ENCODE measurements at places on chromosomes 7 and 10.

GRCh38 chr10:101941871-101942270 is 98.3 kb upstream of the KCNIP2 start:
- DNase-seq = no peak

DNA sequence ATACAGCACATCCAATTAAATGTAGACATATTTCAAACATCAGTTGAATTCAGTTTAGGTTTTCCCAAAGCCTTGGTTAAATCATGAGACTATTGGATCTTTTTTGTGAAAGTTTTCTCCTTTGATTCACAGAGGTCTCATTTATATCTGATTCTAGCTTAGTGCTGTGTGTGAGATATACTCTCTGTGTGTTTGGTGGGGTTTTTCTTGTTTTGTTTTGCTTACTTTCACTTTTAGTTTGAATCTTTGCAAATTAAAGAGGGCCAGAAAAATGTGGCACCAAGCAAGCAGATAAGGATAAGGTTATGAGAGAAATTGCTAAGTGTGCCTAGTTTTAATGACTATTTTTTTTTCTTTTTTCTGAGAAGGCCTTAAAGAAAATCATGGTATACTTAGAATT is 12.6 kb upstream of the OR6B1 start:
- no peak for DNase-seq

- no peak for DNase-seq
Observed at GRCh38 chr7:137325927-137326326, 17.6 kb downstream of the PTN start.

GRCh38 chr7:20299145-20299544 is 31.6 kb upstream of the ITGB8 start:
- no peak for DNase-seq

GRCh38 chr10:11719496-11720259 is 22.5 kb upstream of the ECHDC3 start:
- no peak for DNase-seq

DNA sequence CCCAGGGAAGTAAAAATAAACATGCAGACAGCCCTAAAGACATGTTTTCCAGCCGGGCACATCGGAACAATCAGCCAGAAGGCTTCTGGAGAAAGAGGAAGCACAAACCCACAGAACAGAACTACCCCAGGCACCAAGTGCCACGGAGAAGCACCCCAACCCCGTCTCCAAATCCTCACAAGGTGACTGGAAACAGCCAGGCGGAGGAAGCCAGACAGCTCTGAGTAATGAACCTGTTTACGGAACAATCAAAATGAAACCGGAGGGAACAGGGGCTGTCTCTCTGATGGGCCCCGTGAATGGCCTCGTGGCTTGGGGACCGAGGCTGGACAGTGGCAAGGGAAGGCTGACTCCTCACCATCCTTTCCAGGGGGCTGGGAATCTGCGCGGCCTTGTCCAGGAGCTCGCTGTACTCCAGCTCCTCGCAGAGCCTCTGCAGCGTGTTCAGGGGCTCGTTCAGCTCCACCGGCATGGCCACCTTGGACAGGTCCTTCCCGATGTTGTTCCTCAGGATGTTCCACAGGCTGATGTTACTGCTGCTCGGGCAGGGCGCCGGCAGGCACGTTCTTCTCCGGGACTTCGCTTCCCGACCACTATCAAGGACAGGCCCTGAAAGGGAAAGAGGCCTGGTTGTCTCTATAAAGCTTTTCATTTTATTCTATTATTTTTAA is 77.0 kb upstream of the GSDME start:
- no peak for DNase-seq

- DNase-seq = no peak
Observed at GRCh38 chr7:129187681-129188371, 607 bp upstream of the SMO start.

DNA sequence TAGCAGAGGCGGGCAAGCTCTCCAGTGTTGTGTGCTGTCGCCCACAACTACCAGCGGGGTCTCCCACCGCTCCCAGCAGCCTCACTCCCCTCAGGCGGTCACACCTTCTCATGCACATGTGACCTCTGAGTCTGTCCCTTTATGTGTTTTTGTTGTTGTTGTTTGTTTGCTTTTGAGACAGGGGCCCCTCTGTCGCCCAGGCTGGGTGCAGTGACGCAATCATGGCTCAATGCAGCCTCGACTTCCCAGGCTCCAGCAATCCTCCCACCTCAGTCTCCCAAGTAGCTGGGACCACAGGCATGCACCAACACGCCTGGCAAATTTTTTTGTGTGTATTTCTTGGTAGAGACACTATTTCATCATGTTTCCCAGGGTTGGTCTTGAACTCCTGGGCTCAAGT is 1.5 kb downstream of the CPSF4 start:
- no peak for DNase-seq

DNA sequence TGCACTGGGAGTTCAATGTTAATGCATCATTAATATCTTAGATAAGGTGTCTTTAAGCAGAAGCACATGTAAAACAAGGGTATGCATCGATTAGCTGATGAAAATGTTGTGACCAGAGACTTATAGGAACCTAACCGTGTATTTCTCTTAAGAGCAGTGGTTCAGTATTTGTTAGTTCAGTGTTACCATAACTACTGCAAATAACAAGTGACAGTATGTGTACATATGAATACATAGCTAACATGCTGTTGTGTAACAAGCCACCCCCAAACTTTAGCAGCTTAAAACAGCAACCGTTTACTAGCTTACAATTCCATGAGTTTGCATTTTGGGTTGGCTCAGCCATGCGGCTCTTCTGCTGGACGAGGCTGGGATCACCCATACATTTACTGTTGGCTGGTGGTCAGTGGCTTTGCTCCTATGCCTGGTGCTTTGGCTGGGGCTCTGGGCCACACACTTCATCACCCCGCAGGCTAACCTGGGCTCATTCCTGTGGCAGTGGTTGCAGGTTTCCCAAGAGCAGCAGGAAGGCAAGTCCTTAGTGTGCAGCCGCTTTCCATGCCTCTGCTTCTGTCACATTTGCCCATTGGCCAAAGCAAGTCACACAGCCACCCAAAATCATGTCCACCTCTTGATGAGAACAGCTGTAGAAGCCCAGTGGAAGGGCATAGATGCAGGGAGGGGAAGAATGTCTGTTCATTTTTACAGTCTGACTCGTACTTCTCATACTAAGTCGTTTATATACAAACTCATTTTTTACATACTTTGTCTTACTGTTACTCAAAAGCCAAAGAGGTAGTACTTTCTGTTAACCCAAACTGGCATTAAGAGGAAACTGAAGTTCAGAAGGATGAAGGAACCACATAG is 103.3 kb upstream of the GATA3 start:
- no peak for DNase-seq

- DNase-seq = no peak
Observed at GRCh38 chr10:123140164-123140982, 4.6 kb downstream of the HMX3 start.

- DNase-seq = no peak
Observed at GRCh38 chr7:85805249-85805648, 618.4 kb upstream of the SEMA3D start.

GRCh38 chr10:113920875-113921274 is 66.4 kb downstream of the NHLRC2 start:
- DNase-seq = no peak

DNA sequence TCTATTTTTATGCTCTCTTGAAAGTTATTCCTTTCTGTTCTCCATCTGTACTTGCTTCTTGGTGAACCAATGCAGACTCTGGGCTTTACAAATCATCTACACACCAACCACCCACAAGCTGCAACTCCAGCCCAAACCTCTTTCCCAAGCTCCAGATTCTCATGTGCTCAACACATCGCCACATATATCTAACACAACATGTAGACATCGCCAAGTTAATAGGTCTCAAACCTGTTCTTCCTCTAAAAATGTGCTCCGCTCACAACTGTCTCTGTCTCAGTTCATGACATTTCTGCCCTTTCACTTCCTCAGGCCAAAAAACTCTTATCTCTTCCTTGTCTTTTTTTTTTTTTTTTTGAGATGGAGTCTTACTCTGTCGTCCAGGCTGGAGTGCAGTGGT is 95.7 kb upstream of the EEPD1 start:
- DNase-seq = no peak

GRCh38 chr7:128933180-128933891 is 4.4 kb upstream of the IRF5 start:
- peak; percentile 61 for DNase-seq

DNA sequence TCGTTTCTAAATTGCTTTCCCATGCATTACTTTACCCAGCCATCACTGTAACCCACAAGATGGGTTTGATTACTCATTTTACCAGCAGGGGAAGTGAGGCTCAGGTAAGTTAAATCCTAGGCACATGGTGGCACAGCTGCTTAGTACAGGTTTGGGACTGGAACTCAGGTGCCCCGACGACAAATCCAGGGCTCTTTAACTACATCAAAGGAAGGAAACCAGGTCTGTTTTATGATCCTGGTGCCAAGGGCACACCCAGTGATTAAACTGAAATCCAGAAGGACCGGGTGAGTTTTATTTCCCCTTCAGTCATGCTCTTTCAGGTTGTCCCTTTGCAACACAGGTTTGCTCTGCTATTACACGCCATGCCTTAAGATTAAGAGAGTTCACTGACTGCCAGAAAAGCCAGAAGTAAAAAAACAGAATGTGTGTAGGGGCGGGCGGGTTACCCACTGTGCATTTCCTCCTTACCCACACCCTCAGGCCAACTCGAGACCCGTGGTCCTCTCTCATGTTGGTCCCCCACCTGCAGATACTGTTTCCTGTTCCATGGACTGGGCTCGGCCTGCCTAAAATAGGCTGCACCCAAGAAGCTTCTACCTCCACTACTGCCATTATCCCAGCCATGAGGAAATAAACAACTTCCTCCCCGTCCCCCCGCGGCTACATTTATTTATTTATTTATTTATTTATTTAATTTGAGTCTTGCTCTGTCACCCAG is 55.1 kb upstream of the KDM7A start:
- DNase-seq = no peak

DNA sequence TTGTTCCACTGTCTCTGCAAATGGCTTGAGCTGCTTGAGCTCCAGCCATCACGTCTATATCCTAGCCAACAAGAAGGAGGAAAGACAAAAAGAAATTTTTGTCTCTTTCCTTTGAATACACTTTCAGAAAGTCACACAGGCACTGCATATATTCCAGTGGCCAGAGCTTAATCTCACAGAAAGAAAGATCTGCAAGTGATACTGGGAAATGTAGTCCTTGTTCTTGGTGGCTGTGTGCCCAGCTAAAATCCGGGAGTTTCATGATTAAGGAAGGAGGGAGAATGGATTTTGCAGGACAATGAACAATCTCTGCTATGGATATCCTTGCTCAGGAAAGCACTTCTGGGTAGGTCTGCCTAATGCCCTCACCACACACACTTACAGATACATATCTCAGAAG is 19.5 kb upstream of the DLG5 start:
- no peak for DNase-seq

GRCh38 chr10:6046773-6047611 is 15.2 kb downstream of the IL2RA start:
- DNase-seq = no peak

DNA sequence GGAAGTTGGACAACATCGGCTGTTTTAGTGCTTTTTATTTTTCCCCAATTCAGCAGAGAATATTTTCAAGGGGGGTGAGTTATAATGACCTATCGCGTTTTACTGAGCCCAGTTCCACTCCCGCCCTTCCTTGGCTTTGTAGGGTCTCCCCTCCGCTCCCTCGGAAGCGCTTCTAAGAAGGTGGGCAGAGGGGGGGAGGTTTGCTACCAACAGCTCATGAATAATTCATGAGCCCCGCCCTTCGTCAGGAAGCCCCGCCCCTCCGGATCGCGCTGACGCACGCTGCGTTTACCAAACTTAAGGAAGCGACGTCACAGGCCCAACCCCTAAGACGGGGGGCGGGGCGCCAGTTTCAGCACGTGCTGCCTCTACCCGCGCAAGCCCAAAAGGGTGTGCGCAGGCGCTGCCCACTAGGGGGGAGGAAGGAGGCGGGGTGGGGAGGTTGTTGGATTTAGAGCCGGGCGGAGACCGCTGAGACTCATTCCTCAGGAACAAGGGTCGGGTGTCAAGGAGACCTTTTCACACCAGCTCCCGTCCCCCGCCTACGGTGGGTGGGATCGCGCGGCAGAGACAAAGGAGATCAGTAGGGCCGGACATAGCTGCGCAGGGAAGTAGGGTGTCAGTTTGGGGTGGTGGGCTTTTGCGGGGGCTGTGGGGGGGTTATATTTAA is 529 bp upstream of the MEPCE start:
- peak; percentile 100 for DNase-seq

- no peak for DNase-seq
Observed at GRCh38 chr10:93068411-93069244, 5.1 kb upstream of the CYP26A1 start.

DNA sequence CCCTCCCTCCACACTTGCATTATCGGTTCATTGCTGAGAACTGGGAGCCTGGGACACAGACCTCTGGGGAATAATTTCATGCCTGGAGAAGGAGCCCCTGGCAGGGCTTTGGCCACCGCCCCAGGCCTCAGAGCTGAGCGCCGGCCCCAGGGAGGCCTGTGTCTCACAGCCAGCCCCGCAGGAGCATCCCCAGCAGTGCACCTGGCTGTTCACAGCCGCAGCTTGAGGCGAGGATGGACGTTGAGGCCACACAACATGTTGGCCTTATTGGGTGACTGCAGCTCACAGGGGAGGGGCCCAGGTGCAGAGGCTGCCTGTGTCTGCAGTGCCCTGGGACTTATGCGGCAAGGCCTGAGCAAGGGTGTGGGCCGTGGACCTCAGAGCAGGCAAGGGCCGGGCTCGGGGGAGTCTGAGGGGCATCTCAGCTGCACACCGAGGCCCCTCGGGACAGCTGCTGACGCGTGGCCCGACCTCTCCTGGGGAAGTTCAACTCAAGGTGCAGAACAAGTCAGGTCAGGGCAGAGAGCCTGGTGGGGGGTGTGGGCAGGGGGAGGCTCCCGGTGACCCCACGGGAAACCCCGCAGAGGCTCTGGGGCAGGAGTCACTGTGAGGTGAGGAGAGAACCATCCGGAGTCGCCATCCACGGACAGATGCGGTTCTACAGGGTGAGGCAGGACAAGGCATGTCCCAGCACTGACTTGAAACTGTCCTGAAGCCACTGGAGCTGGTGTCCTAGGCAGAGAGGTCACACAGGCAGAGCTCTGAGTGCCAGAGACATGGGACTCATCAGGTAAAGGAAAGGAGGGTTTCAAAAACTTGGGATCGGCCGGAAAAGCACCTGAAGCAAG is 13.1 kb upstream of the UBE3C start:
- no peak for DNase-seq

- DNase-seq = no peak
Observed at GRCh38 chr7:102211590-102212550, 74.8 kb upstream of the SH2B2 start.

GRCh38 chr10:129353101-129353500 is 113.9 kb upstream of the MGMT start:
- no peak for DNase-seq

- no peak for DNase-seq
Observed at GRCh38 chr7:16712916-16713315, 40.6 kb upstream of the TSPAN13 start.

- DNase-seq = no peak
Observed at GRCh38 chr7:77475181-77475580, 59.0 kb upstream of the GSAP start.

DNA sequence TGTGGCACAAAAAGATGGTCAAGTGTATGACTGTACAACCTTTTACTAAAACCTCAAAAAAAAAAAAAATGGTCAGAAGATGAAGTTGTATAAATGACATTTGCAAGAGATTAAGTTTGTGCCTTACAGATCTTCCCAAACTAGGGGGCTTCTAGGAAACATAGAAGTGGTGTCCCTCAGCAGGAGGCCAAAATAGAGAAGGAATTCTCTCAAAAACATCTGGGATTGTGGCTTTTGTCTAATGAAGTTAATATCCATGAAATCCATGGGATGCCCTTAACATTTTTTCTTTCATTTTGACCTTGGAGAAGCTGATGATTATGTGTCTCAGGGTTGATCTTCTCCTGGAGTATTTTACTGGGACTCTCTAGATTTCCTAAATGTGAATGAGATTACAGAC is 62.2 kb downstream of the CASD1 start:
- DNase-seq = no peak

GRCh38 chr10:42932116-42932515 is 144.8 kb upstream of the RET start:
- no peak for DNase-seq
